ENCODE measurements at places on chromosomes 11 and 22.
A peak's percentile ranks its signal among the peaks of the same experiment; 100 is the strongest.

DNA sequence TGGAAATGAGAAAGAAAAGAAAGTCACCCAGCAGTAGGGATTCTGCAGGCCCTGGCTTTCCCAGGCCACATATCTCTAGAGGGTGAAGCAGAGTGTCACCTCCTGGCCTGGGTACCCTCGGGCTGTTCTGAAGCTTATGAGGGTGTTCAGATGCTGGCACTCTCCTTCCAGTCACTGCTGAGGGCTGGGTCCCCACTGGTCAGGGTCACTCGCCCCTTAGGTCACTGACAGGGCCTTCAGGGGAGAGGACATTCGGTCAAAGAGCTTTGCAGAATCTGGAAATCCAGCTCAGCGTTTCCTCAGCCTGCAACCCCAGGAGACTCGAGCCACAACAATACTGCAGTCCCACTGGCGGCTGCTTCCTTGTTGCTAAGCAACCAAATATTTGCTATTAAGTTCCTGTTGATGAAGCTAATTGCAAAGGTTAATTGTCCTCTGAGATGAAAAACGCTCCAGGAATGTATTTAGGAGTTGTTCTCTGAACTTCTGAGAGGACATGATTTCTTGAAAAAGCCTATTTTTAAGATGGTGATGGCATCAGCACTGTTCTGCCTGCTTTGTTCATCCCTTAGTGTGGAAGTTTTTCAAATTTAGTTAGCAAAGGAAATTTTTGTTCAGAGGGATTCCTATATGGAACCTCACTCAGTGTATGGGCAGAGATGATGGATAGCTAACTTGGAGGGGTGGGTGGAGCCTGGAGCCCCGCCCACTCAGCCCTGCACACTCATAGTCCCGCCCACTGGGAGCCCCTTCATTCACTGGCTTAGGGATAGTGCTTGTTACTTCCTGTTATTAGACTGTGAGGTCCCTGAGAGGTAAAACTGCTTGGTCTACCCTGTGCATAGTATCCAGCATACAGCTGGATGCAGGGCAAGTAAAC is 109.2 kb downstream of the CSNK2A3 start:
- DNase-seq = peak; percentile 30

GRCh38 chr11:1226986-1227550 is 4.2 kb downstream of the MUC5B start:
- DNase-seq = no peak

DNA sequence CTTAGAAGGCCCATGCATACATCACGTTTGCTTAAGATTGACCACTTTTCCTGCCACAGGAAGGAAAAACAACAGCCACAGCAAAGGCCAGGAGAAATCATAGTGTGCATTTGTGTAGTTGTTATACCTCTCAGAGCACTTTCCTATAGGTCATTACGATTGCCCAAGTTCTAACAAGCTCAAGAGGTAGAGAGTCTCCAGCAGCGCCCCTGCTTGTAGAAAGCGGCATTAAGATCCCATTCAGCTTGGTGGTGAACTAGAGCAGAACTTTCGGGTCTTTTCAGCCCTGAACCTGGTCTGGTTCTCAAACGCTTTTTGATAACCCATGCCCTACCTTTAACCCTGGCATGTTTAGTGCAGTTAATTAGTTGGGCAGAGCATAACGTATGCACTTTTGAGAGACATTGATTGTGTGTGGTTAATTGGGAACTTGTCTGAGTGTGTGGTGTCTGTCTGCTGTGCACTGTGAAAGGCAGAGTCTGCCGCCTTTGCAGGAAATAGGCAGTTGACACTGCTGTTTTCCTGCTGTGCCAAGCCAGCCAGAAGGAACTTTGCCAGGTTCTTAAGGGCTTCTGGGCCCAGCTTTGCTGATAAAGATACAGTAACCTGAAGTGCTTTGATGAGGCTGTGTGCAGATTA is 109.9 kb upstream of the CLMP start:
- DNase-seq = no peak

DNA sequence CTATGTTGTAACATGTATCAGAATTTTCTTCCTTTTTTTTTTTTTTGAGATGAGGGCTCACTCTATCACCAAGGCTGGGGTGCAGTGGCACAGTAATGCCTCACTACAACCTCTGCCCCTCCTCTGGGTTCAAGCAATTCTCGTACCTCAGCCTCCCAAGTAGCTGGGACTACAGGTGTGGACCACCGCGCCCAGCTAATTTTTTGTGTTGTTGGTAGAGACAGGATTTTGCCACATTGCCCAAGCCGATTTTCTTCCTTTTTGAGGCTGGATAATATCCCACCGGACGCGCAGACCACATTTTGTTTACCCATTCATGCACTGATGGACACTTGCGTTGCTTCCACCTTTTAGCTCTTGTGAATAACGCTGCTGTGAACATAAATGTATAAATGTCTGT is 97.0 kb downstream of the BRD1 start:
- no peak for DNase-seq

GRCh38 chr11:99281331-99281730 is 260.6 kb downstream of the CNTN5 start:
- no peak for DNase-seq

- DNase-seq = no peak
These were observed 164.5 kb downstream of the LUZP2 start for GRCh38 chr11:24661331-24661730.

DNA sequence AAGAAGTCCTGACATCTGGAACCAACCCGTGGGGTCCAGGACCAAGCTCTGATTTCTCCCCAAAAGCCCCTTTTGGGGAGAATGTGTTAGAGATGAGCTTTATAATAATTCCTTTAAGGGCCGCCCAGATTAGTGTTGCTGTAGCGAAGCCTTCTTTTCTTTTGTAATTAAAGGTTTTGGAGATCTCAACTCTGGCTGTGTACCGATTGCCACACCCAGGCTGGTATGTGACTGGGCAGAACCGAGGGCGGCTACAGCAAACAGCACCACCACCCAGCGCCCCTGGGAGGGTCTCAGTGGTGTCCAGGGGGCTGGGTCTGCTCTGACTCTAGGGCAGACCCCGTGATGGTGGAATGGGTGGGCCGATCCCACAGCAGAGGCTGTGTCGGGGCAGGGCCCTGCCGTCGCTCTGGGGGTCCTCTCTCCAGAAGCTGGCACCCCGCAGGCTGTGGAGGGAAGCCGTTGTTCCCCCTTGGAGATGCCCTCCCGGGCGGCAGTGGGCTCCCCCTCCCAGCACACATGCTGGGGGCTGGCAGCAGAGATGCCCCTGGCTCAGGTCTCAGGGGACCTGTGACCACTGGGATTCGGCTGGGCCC is 31.0 kb downstream of the TPCN2 start:
- no peak for DNase-seq

GRCh38 chr22:43478621-43479300 is 66.9 kb downstream of the MPPED1 start:
- no peak for DNase-seq

DNA sequence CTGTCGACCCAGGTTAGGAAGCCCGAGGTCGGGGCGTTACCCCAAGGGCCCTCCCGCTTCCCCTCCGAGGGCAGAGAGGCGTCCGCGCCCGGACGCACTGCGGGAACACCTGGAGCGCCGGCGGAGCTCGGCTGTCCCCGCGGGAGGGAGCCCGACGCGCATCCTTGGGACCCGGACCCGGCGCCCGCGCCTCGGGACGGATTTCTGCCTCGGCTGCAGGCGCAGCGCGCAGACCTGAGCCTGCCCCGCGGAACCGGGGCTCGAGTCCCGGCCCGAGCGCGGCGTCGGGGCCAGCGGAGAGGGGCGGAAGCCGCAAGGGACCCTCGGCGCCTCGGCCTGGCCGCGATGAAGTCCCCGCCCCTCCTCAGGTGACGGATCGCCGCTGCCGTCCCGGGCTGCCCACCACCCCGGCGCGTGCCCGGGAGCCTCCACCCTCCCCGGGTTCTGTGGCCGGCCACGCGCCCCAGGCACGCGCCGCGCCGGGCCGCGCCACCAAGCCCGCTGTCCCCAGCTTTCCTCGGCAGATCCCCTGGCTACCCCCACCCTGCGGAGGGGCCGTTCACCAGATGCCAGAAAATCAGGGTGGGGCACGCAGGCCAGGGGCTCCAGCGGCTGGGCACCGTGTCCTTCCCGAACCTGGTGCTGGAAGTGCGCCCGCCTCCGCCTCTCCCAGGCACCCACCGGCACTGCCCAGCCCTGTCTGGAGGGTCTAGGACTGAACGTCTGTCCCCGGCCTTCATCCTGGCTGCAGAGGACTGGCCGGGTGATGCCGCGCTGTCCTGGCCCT is 410 bp downstream of the GLB1L3 start:
- DNase-seq = peak; percentile 27

GRCh38 chr22:30408388-30409102 is 11.7 kb downstream of the SEC14L2 start:
- no peak for DNase-seq

DNA sequence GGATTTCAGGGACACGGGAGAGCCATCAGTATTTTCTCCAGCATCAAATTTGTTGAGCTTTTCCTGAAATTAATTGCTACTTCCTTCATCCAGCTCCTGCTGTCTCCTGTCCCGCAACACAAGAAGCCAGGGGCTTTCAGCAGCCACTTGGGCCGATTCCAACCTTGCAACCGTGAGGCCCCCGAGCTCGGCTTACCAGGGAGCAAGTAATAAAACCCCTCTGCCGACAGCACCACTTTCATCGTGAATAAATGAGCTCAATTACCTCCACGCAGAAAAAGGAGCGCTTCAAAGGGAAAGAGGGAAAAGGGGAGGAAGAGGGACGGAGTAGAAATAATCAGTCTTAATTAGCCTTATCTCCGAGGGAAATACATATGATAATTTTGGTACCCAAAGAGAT is 76.6 kb downstream of the CELSR1 start:
- no peak for DNase-seq

GRCh38 chr11:45383224-45383623 is 97.1 kb upstream of the SYT13 start:
- DNase-seq = no peak

DNA sequence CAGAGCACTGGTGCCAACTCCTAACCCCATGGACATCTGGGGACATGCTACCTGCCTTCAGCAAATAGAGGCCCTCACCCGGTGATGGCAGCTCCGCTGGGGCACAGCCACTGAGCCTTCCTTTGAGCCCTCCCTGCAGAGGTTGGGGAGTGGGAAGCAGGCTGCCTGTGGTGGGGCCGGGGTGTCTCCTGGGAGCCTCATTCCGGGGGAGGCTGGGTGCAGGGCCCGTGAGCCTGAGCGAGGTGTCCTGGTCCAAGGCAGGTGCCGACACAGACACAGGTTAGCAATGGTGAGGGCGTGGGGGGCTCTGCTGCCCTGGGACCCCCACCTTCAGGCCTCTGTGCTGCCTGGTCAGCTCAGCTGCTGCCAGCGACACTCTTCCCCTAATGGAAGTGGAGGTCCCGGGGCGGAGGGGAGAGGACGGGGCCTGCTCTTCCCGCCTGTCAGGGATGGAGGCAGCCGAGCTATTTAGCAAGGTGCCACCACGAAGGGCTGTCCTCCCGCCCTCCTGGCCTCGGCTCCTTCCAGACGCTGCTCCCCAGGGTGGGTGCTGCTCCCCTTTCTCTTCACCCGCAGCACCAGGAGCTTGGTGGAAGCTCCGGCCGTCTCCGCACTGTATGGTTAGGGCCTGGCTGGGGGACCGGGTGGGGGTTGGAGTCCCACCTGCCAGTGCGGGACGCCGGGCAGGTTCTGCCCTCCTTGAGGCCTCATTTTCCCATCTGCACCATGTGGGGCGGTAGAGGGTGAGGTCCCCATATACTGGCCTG is 11.2 kb downstream of the TSPAN4 start:
- no peak for DNase-seq

DNA sequence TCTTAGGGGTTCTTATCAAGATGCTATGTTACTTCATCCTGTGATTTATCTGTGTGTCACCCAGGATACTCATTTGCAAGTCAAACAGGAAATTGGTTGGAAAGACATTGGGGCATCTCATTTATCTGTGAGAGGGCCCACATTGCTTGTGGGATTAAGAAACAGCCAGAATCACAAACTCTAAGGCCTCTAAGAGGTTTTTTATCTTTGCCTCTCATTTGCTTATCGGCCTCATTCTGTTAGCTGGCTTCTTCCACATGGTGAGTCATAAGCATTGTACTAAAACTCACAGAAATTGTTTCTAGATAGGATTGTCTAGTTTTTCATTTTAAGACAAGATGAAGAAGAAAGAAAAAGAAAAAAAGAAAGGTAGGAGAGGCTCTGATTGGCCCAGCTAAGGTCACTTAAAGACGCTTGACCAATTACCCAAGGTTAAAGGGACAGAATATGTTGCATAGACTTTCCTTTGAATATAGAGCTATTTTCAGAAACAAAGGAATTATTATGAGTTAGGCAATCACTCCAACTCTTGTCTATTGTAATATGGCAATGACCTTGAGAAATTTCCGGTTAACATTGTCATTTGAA is 121.9 kb downstream of the ARHGAP42 start:
- no peak for DNase-seq

DNA sequence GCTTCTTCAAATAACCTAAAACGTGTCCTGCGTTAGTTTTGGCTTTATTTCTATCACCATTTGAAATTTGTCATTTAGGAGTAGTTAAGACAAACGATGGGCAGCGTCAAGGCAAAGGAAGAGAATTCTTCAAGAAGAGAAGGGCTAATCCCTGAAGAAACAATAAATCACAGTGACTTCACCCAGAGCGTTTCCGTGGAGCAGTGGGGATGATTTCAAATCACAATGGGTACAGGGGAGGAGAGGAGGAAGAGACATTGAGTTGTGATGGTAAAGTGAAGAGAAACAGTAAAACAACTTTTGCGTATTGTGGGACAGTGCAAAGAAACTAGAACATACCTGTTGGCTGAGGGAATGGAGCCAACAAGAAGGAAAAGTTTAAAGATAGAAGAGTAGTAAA is 9.7 kb downstream of the PDGFD start:
- DNase-seq = no peak

DNA sequence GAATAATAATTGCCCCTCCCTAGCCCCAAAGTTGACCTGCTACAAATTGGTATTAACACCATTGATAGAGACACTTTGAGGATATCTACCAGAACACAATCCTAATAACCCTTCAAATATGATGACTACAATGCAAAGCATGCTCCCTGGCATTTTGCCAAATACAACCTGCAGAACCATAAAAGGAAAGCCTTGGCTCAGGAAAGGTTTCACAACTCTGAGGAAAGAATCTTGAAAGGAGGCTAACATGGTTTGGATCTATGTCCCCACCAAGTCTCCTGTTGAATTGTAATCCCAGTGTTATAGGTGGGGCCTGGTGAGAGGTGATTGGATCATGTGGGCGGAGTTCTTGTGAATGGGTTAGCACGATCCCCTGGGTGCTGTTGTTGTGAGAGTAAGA is 140.4 kb upstream of the ARHGAP42 start:
- no peak for DNase-seq

GRCh38 chr11:13189561-13190426 is 87.8 kb upstream of the BMAL1 start:
- no peak for DNase-seq
